CMK (cell line): ENCODE measurements at places on chromosomes 13 and 19.

DNA sequence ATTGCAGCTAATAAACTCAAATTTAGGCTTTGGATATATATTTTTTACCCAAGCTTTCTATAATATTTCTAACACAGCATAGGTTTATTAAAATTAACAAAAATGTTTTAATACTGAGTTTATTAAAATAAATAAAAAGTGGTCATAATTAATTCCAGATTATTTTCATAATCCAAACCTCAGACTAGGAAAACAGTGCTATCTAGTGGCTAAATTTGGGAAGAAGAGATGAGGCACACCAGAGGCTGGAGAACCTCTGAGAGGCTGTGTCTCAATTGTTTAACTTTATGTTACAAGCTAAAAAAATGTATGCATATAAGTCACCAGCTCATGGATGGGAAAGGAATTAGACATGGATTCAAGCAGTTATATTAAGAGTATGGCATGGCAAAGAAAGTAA is 392.5 kb downstream of the DIAPH3 start:
- DNase-seq: no peak

DNA sequence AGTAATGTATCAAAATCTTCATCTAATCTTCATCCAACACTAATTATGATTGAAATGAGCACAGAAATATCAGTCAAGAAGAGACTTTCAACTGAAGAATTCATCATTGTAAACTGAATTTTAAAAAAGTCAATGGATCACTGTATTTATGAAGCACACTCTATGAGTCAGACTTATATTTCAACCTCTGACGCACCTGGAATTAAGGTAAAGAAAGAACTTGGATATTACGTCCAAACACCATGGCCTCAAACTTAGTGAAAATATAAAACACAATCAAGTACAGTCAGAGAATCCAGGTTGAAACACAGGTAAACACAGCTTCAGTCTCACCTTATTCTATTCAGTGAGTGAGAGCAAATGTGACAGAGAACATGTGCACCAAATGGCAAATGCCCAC is 39.5 kb downstream of the MIPEP start:
- no peak for DNase-seq

DNA sequence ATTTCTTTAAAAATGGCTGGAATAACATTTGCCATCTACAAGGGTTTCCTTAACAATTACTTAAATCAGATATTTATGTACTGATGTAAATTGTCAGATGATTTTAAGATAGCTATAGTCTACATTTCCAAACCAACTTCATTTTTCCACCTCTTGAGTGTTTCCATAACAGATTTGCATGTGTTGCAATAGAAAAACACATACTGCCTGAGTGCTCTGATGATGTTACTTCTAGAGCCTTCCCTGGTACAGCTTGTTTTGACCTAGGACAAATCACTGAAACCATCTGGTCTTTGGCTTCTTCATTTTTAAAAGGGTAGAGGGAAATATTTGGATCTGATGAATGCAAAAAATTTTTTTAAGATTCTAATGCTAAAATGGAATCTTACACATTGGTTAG is 245.9 kb downstream of the PCDH9 start:
- no peak for DNase-seq

DNA sequence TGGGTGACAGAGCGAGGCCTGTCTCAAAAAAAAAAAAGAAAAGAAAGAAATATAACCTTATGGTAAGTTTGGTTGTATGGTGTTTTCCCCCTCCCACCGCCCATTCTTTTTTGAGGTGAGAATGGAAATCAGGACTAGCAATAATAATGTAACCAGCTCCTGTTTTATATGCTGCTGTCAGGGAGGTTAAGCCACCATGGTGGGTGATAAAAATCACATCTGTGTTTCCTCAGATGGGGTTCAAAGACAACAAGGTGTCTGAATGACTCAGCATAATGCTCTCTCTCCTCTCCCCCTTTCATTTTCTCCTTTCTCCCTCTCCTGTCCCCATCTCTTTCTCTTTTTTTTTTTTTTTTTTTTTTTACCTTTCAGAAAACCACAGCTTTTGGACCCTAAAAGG is 28.3 kb upstream of the GARRE1 start:
- DNase-seq: no peak

DNA sequence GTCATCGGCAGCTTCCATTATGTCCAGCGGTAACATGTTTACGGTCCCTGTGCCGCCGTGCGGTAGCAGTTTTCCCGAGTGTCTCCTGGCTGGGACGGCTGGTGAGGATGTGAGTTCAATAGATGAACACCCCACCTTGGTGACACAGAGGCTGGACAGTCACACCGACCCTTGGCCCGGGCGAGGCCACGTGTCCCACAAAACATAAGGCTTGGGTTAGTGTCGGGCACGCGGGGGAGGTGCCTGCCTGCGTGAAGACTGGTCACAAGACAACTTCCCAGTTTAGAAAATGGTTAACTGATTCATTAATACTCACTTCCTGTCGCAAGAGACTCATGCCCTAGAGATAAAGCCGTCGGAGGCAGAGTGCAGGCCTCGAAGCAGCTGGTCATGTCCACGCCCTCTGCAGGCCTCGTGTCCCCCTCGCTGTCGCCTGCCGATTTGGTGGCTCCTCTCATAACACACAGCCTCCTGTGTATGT is 17.2 kb downstream of the RASA3 start:
- peak; percentile 82 for DNase-seq

DNA sequence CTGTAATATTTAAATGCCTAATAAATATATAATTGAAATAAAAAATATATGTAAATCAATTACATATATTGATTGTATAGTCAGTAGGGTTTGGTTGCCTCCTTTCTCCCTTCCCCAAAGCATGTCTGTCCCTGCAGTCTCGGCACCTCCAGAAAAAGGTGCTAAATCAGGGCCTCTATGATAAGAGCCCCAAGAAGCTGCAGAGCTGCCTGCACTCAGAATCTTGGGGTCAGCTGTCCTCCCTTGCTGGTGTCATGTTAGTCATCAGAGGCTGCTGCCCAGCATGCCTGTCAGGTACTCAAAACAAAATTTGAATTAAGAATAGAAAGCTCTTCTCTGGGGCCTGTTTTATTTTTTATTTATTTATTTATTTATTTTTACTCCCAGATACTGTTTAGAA is 9.8 kb downstream of the FLT1 start:
- no peak for DNase-seq

- no peak for DNase-seq
Measured at GRCh38 chr13:101346942-101347728, 69.2 kb downstream of the NALCN start.

- DNase-seq: no peak
Measured at GRCh38 chr13:40485611-40486517, 180.6 kb downstream of the FOXO1 start.

- DNase-seq: no peak
Measured at GRCh38 chr19:6198896-6199239, 63.4 kb downstream of the ACSBG2 start.

DNA sequence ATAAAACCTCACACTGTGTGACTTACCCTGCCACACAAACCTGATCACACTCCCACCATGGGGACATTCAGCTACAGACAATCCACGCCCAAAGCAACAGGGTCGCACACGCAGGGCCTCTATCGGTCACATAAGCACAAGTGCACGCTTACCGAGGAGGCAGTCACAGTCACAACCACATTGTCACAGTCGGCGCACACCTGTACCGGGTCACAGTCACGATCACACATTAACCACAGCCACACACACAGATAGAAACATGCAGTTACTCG is 579 bp downstream of the ZNF566 start:
- DNase-seq: peak; percentile 31

GRCh38 chr19:38464421-38465082 is 31.1 kb downstream of the RYR1 start:
- no peak for DNase-seq

DNA sequence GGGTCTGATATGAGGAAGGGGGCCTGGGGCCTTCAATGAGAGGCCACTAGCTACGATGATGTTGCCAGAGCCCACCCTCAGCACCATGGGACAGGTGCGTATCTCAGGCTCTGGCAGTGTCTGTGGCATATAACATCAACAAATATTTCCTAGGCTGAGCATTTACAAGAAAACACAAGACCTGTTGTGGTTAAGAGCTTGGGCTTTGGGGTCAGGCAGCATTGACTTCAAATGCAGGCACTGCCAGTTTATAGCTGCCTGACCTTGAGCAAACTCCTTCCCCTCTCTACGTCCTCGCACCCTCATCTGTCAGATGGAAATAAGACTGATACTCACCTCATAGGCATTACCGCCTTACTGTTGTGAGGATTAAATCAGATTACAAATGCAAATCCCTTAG is 156.0 kb downstream of the KATNAL1 start:
- DNase-seq: no peak
